ENCODE measurements at places on chromosomes 1 and 21.

GRCh38 chr1:168195199-168196135 lies 16.7 kb downstream of the TIPRL start:
- no peak for DNase-seq

GRCh38 chr21:14833666-14834351 lies 231.0 kb downstream of the NRIP1 start:
- DNase-seq: no peak

DNA sequence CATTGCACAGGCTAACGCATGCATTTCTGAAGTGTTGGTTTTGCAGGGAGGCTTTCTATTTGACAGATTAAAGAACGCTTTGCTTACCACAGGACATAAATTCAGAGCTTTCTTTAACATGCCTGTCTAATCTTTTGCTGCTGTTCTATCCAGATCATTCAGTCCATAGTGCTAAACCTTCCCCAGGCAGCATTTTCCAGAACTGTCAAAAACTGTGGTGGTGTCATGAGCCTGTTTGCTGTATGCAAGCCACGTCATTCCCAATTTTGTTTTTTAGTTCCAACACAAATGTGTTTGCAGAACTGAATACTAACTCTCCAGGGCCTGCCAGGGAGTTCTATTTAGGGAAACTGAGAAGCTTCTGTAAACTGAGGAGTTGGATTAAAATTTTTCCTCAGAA lies 390.5 kb upstream of the LYPLAL1 start:
- no peak for DNase-seq

GRCh38 chr1:160538985-160539651 lies 16.1 kb upstream of the SLAMF6 start:
- DNase-seq: no peak

- no peak for DNase-seq
These were observed 59.9 kb downstream of the ZBTB17 start for GRCh38 chr1:15915991-15916390.

- no peak for DNase-seq
These were observed 362.7 kb downstream of the PTPRU start for GRCh38 chr1:29599071-29599470.

DNA sequence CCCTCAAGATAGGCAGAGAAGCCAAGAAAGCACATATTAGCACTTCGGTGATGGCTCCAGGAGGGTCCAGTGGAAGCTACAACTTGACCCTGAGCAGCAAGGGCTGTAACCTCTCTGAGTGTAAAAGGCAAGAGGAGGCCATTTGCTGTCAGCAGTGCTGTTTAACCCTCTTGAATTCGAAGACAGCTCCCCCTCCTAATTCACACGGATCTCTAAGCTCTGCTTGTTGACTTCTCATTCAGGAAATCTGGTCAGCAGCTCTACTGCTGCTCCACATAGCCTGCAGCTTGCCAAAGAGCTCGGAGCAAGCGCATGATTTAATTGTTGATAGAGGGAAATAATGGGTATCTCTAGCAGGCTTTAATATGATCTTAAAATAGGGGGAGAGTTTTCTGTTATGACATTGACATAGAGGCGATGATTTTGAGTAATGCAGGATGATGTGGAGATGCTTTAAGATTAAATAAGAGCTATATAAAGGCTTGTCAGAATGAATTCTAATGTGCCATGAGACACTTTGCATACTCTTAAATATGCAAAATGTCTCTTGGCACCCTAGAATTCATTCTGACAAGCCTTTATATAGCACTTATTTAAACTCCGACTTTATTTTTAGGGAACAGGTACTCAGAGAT lies 79.4 kb upstream of the USH2A start:
- no peak for DNase-seq

DNA sequence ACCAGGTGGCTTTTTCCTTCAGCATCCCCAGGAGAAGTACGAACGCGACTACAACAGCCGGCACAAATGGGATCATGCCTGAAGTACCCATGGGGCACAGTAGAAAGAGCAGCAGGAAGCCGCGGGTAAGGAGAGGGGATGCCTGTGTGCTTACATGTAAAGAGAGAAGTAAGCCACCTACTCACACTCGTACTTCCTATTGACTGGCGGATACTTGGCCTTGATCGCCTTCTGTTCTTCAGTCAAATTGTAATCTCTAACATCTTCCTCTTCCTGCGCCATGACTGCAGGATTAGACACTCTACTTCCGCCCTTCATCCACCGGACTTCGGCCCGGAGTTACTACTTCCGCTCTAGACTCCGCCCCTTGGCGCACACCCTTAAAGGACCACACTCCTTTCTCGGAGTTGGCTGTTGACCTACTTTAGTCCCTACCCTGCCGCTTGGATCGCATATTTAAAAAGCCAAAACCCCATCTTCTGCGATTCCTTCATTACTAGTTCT lies at the start of gene ZBTB8OS:
ZBTB8OS (minus strand) TSS at position 303 of the 504 bp plus-strand sequence; CDS start at position 282, 21 bp downstream.
- DNase-seq: peak; percentile 76

DNA sequence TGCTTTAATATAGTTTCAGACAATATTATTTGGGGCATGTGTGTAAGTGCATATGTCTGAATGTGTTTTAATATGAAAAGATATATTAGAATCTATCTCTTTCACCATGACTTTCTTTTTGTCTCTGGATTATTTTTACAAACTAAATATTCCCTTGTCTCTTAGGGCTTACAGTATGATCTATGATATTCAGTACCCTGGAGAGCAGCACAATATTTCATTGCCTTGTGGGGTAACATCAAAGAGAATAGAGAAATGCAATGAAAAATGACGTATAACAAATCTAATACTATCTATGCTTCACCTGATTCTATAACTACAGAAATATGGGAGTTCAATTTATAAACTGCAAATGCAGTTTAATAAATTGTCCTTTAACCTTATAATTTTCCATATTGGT lies 2084.5 kb downstream of the MRPL39 start:
- DNase-seq: no peak

GRCh38 chr21:45432575-45433255 lies 27.8 kb downstream of the COL18A1 start:
- no peak for DNase-seq

- no peak for DNase-seq
These were observed 6.5 kb downstream of the CD55 start for GRCh38 chr1:207328004-207328403.

DNA sequence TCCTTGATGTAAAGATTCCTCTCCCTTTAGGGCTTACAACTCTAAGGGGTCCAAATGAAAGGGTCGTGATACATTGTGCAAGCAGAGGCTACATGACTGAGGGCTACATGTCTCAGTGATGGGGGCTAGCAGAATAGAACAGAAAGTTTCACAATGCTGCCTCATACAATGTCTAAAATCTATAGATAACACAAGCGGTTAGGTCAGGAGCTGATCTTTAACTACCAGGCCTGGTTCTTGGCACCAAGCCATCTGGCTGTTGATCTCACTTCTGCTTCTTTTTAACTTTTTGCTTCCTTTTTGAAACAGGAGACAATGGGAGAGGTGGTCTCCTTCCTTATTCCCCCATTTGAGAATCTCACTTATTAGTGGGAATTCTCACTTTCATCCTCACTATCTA lies 710.2 kb downstream of the AMY1C start:
- DNase-seq: no peak

- DNase-seq: no peak
These were observed 54.4 kb downstream of the SETD4 start for GRCh38 chr21:36005879-36006400.

GRCh38 chr1:66365635-66366034 lies 168.3 kb upstream of the SGIP1 start:
- no peak for DNase-seq

DNA sequence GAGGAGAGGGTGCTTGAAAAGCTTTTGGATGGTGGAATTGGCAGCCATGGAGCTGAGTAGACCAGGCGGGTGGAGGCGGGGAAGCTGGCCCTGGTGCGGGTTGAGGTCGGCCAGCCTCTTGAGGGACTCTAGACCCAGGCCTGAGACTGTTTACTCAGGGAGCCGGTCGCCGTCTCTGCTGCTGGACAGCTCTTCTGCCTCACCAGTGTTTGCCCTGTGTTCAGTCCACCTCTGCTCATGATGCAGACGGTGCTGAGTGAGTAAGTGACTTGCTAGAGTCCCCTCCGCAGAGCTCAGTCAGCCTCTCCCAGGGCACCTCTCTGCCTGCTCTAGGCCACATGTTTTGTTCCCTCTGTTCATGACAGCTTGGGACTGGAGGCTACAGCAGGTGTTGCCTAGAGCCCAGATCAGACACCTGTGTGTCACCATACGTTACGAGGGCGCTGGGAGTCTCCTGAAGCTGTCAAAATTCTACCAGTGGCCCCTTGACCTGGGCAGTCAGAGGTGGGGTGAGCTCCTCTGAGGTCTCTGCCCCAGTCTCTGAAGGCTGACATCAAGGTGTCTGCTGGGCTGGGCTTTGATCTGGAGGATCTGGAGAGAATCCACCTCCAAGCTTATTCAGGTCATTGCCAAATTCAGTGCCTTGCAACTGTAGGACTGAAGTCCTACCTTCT lies 73.5 kb upstream of the WNT4 start:
- no peak for DNase-seq

DNA sequence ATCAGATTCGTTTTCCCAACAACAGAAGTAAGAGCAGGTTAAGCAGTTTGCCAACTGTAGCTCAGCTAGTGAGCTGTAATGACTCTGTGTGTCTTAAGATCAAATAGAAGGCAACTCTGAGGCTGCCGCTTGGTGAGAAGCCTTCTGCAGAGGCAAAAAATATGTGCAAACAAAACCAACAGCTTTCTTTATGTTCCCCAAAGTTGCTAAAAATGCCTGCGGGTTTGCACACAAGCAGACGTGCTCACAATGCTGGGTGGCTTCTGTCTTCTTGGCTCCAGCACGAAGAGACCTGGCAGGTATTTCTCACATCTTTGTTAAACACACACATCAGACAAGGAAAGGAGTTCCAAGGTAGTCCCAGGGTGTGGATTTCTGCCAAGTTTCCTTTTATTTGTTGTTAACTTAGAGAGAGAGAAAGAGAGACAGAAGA lies 158.9 kb upstream of the JUN start:
- DNase-seq: no peak

DNA sequence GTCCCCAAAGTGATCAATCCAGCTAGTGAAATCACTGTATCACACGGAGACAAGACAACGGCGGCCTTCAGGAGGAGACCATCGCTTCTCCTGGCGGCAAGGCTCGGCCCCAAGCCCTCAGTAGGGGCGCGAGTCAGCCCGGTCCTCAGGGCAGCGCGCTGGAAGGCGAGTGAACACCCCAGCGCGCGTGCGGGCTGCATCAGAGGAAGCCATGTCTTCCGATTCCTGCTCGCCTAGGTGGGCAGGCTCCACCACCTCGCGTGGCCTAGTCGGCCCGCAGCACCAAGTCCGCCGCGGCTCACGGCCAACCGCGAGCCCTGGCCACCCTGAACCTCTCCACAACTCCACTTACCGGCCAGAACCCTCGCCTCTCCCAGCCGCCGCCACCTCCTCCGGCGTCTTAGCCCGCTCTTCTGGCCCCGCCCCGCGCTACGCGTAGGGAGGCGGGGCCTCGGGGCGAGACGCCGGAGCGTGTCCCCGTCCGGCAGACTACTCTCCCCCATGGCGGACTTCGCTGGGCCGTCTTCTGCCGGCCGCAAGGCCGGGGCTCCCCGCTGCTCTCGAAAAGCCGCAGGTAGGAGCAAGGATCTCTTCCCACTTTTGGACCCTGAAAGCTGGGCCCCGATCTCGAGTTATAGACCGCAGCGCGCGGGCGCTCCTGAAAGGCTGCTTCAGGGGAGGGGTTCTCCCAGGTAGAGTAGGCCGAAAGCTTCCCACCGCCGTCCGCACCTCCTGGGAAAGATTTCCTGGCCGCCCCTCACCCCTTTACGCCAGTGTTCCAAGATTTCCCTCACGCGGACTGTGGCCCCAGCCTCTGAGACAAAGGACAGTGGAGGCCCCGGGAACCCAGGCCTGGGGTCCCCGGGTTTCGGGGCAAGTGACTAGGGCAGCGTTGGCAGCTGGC lies at the start of the genes GLMN and RPAP2:
GLMN (minus strand) TSS at position 415 of the 904 bp plus-strand sequence. CDS start 988 bp downstream, outside the sequence.
RPAP2 (plus strand) TSS at position 487 of the 904 bp plus-strand sequence; CDS start at position 502, 15 bp downstream.
- peak; percentile 56 for DNase-seq

GRCh38 chr21:37784591-37785318 lies 131.5 kb downstream of the KCNJ6 start:
- DNase-seq: no peak

DNA sequence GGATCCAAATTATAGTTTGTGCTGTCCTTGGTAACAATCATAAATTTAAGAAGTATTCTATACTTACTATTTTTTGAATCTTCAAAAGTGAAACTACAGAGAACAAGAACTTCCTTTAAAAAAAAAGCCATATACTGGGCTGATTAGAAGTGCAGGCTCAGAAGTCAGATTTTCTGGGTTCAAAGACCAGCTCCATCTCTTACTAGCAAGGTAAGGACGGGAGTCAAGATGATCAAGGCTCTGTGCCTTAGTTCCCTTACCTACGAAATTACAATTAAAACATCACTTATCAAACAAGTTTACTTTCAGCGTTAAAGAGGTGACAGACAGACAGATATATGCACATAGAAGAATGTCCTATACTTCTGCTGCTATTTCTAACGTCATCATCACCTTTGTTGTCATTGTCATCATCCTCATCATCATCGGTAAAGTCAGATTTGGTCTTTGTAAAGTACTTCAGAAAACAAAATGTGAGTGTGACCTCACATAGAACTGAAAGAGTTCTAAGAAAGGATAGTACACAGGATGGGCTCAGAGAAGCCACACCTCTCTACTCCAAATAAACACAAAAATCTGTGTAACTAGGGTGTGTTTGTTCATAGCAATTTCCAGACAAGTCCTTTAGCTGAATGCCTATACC lies 178.7 kb downstream of the VAV3 start:
- no peak for DNase-seq

- no peak for DNase-seq
These were observed 71.6 kb downstream of the SH3BGR start for GRCh38 chr21:39523399-39523798.

DNA sequence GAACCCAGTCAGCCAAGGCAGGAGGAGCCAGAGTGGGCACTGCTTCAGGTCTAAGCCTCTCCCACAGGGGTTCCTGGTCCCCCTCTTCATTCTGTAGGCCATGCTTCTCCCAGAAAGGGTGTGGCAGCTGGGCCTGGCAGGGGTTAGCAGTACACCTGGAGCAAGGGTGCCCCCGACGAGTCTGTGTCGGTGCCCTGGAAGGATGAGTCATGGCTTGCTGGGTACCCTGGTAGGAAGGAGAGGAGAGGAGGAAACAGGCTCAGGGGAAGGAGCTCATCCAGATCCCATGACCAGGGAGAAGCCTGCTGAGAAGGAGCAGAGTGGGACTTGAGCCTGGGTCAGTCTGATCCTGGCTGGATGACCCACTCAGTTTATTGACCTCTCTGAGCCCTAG lies 10.3 kb downstream of the KDF1 start:
- DNase-seq: no peak

DNA sequence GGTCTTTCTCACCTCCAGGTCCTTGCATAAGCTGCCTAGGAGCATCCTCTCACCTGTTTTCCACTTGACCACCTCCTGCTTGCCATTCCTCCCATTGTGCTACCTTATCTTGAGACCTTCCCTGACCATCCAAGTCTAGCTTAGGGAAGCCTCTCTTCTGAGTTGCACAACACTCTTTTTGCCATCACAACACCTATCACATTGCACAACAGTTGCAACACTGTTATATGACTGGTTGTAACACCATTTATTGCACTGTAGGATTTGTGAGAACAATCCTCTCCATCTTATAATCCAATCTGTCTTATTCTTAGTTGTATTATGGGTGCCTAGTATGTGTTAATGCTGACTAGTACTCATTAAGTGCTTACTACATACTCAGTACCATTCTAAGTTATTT lies 488.7 kb downstream of the OMA1 start:
- DNase-seq: no peak

Data from T-helper 1 cell (primary cell).